Activated CD8-positive, alpha-beta memory T cell treated with anti-CD3 and anti-CD28 coated beads for 1 hour (primary cell): ENCODE measurements at places on chromosomes 2 and 18.

- DNase-seq, result no peak
Observed at GRCh38 chr18:52766002-52766545, 426.1 kb downstream of the DCC start.

- no peak for DNase-seq
Observed at GRCh38 chr2:214774108-214774507, 35.4 kb downstream of the BARD1 start.

DNA sequence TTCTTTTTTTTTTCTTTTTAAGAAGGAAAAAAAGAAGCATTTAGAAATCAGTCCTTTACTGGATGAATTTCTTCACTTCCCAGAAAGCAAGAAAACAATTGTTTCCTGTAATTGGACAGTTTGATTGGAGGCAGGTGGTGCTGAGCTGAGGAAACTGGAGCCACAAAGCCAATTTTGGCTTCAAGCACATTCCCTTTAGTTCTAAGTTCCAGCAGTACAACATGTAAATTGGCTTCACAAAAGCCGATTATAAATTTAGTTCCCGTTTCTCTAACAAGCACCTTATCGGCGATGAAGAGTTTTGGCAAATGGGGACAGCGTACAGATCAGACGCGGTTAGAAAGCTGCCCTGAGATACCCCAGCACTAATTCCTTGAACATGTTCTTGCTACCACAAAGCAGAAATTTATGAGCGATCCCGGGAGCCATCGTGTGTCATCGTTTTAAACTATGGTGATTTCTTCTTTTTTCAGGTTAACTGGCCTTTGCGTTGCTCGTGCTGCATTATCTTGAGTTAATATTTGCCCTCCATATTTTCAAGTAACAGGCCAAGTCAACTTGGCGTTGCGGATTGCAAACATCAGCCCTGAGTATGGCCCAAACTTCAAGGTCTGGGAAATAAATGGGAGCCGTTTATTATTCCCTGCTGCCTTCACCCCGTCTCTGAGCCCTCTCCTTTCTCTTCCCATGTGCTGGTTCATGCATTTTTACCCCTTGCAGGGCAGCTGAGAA, 190.4 kb upstream of the ID2 start:
- DNase-seq, result no peak

DNA sequence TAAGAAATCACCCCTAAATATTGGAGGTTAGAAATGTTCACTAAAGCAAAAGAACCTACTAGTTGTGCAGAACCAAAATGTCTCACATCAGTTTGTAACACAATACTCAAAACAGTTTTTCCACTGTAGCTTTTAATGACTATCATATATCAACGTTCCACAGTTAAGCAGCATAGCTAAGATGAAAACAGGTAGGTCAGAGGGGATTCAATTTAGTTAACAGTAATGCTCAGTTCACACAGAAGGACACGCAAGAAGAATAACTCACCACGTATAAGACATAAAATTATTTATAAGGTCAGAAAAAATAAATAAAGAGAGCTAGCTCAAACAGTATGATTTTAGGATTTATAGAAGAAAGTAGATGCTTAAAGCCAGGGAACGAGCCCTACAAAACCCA, 118.9 kb upstream of the CCDC150 start:
- no peak for DNase-seq

DNA sequence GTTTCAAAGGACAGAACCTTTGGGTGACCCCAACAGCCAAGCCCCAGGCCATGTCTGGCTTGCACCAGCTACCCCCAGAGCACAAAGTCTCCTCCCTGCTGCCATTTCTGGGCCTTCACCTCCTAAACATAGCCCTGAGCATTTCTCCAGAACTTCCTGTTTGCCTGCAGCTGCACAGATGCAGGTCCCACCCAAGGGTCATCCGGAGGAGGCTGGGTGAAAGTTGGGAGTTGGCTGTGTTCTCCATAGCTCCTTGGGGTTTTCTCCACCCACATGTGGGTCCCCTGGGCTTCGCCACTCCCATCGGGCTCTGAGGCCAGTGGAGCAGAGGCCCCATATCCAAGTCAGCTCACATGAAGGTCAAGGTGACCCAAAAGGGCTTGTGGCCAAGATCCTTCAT, 4.3 kb downstream of the TNP1 start:
- DNase-seq, result no peak

GRCh38 chr2:26848336-26849055, 564 bp downstream of the DPYSL5 start:
- DNase-seq, result no peak

DNA sequence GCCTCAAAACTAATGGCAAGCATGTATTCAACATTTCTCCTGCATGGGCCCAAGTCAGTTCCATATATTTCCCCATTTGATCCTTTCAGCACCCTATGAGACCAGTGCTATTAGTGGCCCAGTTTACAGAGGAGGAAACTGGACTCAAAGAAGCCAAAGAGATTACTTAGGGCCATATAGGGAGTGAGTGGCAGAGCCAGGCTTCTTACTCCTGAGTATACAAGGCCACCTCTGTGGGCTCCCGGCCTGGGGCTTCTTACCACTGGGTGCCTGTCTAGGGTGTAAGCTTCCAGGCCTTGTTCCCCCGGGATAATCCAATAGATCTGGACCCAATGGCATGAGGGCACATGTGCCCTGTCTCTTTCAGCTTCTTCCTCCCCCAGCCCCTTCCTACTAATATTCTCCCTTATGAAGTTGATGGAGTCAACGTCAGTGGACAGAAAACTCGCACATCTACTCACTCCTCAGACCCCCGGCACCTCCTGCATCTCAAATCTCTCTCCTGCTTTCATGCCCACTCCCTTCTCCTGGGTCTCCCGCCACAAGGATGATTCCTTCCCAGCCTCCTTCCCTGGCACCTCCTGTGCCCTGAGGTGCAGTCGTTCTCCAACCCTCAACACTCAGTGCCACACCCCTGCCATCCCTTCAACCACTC, 222.6 kb downstream of the ANAPC1 start:
- DNase-seq, result no peak

GRCh38 chr2:39545957-39546356, 108.9 kb upstream of the MAP4K3 start:
- no peak for DNase-seq

- no peak for DNase-seq
Observed at GRCh38 chr2:128817171-128817570, 498.5 kb upstream of the HS6ST1 start.

DNA sequence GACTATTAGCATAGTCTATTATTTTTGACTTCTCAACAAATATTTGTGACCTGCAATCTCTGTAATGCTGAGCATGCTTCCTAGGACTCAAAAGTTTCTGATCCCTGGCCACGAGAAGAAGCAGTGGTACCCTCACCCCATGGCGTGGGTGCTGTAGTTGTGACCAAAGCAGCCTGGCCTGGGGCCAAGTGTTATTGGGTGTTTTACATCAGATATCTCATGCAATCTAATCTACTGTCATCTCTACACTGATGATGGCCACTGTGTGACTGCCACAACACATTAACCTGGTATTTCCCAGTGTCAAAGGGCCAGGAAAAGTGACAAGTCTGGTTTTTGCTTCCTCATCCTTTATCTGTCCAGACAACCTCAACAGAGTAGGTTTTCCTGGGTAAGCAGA, 80.8 kb upstream of the WIPF1 start:
- DNase-seq, result no peak

GRCh38 chr2:208708486-208708885, 301.9 kb downstream of the PTH2R start:
- no peak for DNase-seq

DNA sequence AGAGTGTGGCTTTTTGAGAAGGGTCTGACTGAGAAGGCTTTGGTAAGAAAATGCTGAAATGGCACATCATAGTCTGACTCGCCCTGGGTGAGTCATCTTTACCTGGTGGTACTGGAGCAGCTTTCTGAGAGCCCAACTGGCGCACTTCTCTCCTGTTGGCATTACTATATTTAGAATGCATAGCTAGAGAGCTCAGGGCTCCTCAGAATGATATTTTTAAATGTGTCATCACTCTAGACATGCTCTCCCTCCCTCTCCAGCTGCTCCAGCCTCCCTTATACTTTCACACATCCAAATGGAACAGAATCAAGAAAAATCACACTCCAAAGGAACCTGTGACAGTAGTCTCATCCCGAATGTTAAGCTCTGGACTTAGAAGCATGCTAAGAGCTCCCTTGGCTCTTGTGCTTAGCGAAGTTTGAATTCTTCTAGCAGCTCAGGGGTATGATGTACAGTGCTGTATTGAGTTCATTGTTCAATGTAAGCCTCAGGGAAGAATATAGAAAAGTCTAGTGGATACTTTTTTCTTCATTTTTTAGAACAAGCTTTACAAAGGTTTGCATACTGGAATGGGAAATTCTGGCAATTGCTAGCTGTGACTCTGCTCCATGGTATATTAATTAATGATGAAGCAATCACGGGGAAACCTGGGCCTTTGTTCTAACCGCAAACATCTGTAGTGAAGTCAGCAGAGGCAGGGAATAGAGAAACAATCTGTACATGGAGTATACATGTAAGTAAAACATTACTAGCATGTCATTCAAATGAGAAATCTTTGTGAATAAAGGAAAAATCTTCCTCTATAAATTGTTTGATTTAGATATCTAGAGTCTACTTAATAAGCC, 751.2 kb upstream of the NRXN1 start:
- no peak for DNase-seq

DNA sequence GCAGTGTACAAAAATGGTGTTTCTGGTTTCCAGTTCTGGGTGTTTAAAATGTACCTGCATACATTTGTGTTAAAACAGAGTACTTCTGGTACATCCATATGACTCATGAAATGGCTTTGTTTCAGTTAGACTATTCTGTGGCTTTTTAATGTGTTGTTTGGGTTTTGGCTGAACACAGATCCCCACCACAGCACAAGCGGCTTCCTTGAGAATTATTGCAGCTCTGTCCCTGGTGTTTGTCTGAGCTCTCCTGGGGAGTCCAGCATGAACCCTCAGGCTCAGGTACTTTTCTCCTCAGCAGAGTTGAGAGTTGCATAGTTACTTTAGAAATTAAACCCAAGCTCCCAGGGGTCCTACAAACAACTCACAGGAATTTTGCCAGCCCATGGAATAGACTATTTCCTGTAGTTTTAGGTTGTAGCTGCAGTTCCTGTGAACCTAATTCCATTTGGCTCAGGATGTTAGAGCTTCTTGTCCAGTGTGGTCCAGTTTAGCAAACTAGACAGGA, 64.8 kb upstream of the EML6 start:
- no peak for DNase-seq

- DNase-seq, result no peak
Observed at GRCh38 chr2:68263632-68264031, 11.3 kb upstream of the PPP3R1 start.

- no peak for DNase-seq
Observed at GRCh38 chr2:29657674-29658073, 263.7 kb downstream of the ALK start.

- no peak for DNase-seq
Observed at GRCh38 chr2:74052732-74053710, 68.3 kb downstream of the TET3 start.

DNA sequence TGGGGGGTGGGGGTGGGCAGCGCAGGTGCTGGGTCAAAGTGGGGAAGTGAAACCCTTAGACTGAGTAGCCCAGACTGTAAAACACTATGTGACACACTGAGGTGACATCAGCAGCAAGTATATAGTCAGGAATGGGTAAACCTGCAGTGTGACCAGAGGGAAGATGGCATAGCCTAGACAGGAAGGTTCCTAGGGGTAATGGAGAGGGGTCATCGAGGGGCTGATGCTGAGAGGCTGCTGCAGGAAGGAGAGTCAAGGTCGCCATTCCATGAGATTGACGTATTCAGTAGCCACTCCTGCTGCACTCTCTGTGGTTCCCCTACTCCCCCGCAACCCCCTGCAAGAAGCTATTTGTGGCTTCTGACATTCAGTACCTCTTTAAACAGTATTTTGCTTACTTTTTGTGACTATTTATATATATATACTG, 111.7 kb downstream of the CHST9 start:
- no peak for DNase-seq

- DNase-seq, result no peak
Observed at GRCh38 chr2:53958443-53958842, 12.3 kb downstream of the PSME4 start.

GRCh38 chr18:26425148-26425531, 123.2 kb downstream of the KCTD1 start:
- no peak for DNase-seq

GRCh38 chr2:30511122-30512083, 64.4 kb downstream of the LCLAT1 start:
- no peak for DNase-seq

GRCh38 chr2:210203558-210203957, 21.7 kb downstream of the ACADL start:
- no peak for DNase-seq

- no peak for DNase-seq
Observed at GRCh38 chr2:80525152-80525551, 220.6 kb upstream of the LRRTM1 start.

DNA sequence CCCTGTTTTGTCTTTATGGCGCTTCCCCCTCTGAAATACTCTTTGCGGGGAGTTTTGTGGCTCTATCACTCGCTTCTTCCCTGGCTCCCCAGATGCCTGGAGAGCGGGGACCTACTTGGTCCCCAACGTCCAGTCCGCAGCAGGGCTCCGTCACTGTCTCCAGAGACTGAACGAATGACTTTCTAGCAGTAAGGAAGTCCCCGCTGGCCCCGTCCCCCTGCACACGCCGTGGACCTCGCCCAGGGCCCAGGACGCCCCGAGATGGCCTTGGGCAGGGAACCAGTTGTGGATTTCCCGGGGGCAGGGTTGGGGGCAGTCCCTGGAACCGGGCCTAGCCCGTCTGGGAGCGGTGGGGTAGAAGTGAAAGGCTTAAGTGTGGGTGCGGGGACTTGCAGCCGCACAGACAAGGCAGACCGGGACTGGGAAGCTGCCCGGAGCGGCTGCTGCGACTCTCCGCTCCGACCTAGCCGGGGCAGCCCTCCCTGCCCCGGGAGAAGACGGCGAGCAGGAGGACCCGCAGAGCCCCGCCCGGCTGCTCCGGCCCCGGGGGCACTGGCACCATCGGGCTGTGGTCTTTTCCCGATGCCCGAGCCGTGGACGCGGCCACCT, 821 bp upstream of the EPHA4 start:
- no peak for DNase-seq

DNA sequence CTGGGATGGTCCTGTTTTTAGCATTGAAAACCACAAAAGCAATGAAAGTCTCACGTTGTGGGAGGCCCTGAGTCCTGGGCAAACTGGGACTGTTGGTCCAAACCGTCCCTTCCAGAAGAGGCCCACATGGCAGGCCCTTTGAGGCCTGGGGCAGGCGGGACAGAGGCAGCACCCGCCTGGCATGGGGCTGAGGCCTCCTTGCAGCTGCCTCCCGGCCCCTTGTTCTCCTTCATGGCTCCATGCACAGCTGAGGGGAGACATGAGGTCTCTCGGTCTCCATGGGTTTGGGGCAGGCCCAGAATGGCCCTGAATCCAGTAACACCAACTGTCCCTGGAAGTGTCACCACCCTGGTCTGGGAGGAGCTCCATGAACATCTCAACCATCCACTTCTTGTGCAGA, 61.9 kb downstream of the RRM2 start:
- DNase-seq, result no peak

- DNase-seq, result no peak
Observed at GRCh38 chr2:139064159-139064558, 284.0 kb upstream of the NXPH2 start.

GRCh38 chr2:14715600-14715999, 83.1 kb downstream of the LRATD1 start:
- DNase-seq, result no peak
